ENCODE measurements at places on chromosomes 6 and 20.

DNA sequence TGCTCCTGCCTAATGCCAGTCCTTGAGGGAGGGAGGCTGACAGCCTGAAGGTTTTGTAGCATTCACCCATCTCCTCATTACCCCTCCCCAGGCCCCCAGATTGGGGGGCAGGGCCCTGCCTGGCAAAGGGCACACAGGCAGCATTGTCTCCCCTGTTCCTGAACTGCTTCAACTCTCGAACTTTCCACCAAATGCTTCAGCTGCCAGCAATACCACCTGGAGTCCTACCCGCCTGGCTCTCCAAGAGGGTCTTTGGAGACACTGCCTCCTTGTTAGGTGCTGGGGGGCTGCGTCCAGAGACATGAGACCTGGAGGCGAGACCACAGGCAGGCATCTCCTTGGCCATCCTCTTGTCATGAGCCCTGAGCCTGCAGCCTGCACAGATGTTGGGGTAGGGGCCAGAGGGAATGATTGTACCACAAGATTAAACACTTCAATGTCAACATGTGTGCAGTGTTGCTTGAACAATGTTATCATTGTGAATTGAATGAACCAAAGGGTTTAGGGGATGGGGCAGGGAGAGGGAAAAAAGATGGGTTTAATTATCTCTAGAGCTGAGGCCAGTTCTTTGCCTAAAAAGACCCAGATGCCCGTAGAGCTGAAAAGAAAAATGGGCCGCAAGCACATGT, 25.0 kb downstream of the BMP7 start:
- DNase-seq: no peak

DNA sequence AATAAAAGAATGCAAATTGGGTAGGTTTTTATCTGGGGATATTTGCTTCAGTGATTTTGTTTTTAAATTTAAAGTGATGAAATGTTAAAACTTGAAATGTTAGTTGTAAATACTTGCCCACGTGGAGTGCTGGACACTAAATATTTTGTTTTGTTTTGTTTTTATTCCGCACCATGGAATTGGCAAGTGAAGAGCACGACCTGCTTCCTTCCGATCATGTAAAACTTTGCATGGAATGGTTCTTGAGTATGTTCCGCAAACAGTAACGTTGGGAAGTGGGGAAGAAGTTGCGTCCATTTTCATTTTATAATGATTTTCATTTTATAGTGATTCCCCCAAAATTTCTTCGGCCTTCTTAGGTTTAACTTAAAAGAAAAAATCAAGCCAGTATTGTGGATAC, 765 bp downstream of the IRAK1BP1 start:
- DNase-seq: no peak

GRCh38 chr6:144278659-144279314, 6.3 kb upstream of the UTRN start:
- DNase-seq: no peak

DNA sequence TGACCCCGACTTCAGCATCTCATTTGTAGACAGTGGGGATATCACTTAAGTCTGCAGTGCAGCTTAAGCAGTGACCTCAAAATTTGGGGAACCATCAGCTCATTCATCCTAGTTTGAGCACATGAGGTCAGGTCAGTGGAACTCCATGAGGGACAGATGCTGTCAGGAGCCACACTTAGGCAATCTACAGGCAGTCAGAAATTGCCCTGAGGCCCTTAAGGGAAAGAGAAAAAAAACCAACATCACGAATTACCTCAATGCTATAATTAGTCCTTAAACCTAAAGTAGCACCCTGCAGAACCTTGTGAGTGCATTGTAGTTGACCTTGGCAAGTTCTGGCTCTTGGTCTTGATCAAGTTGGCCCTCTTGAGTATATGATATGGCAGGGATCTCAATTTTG, 21.1 kb downstream of the TMEM74B start:
- DNase-seq: no peak

DNA sequence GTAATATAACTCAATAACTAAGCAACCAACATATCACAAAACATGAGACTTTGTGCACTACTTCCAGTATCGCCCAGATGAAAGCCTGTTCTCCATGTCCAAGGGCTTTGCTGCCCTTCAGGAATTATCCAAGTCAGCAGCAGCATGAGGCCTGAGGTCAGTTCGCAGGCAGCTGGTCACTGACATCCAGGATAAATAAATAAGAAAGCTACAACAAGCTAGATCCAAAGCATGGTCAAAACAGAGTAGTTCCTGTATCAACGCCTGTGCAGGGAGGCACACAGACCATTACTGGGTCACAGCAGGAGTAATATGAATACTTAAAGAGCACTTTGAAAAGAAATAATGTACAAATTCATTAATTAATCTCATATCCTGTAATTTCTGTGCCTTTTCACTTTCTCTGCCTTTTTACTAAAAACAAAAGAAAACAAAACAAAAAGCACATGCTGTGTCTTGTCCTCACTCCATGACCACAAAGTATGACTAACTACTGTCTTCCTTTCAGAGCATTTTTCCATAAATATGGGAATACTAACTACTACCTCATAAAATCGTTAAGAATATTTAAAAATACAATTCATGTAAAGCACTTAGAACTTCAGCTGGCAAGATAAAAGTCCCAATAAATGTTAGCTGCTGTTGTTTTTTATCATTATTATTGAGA, 374.9 kb upstream of the IRAK1BP1 start:
- no peak for DNase-seq

GRCh38 chr6:29647927-29648642, 8.8 kb upstream of the MOG start:
- DNase-seq: no peak
